Cardiac fibroblast (primary cell): ENCODE measurements at places on chromosomes 1 and 21.

GRCh38 chr1:209443361-209443931, 140.1 kb upstream of the CAMK1G start:
- DNase-seq: no peak

DNA sequence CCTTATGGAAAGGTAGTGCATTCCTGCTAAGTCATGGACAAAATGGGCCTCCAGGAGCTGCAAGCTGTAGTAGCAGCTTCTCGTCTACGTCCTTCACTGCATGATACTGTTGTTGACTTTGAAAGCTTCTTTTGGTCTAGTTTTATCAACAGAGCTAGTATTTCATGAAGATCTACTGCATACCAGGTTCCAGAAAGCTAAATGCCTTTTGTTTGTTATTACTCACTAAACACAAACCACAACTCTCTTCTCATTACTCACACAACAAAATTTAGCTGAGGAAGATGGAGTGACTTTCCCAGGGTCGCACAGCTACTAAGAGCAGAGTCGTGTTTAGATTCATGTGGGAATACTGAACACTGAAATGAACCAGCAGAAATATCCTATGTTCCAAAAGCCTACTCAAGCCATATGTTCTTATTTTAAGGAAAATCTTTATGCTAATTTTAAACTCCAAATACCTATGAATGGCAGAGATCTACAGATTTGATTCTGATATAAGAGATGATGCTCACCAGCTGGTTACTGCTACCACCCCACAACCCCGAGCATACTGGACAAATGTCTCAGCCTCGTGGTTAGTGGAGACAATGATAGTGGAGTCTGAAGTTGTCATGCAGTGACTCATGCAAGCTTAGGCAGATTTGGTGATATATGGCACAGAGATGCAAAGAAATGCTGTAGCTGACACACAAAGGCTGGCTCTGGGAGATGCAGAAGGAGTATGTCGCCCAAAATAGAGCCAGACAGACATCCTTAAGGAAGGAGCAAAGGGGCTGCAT, 20.6 kb downstream of the PGBD2 start:
- peak; percentile 13 for DNase-seq

GRCh38 chr1:168786476-168787330, 57.7 kb upstream of the DPT start:
- DNase-seq: no peak

GRCh38 chr1:220893701-220894024, 14.4 kb downstream of the HLX start:
- DNase-seq: no peak

DNA sequence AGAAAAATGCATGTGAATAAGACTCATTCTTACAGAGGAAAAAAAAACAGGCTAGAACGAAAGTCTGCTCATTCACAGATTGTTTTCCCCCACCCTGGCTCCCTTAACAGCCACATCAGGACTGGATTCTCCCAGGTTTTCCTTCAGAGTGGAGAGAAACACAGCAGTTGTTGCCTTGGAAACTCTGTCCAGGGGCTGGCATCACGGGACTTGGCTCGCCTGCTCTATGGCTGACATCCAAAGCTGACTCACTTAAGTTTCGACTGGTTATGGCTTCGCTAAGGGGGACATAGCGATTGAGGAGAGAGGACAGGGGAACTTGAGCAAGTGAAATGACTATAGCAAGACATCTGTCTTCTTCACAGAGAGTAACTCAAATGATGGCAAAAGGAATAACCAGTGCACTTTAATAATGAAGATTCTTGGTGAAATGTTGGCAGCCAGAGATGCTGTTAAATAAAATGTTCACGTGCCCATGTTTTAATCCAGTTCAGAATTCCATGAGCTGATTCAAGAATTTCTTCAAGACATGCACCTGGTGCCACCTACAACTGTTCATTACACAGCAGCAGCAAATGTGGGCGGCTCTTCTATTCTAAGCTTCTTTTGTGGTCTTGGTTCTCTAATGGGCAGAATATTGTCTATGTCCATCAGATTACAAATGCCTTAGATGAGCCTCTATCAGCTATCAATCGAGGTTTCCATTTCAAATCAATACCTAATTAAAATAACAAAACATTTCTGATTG, 21.8 kb downstream of the MIS18A start:
- peak; percentile 89 for DNase-seq

- peak; percentile 68 for DNase-seq
Measured at GRCh38 chr1:38064197-38064903, 17.8 kb upstream of the POU3F1 start.

DNA sequence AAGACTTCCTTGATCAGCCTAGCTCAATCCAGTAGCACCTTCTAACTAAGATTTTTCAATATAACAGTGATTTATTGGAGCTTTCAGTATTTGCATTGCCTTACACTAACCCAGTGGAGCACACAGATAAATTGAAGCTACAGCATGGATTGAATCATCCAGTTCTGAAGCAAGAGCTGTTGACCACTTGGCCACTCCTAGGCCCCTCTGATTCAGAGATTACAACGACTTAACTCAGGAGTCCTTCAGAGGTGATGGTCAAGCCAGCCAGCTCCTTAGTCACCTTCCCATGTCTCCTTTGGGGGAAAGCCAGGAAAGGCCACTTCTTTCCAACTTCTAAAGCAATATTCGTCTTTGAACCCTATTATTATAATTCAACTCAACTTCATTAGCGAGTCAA, 151.8 kb downstream of the TENT5C start:
- peak; percentile 85 for DNase-seq

DNA sequence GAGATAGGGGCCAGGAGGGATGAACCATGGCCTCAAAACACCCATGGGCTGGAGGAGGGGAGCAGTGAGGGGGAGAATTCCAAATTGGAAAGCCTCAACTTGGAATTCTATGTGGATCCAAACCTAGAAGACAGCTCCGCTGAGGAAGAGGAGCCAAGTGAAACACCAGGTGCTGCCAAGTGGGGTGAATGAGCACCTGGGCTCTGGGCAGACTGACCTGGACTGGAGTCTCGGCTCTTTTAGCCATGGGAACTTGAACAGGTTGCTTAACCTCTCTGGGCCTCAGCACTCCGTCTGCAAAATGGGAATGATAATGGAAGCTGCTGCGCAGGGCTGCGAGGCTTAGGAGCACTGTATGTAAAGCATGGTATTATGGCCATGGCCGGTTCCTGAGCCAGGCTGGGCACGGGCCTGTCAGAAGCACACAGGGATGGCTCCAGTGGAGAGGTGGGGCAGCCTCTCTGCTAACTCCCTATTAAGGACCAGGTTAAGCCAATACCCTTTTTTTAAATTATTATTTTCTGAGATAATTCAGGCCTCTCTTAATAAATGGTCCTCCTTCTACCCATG, 81.5 kb downstream of the SYT2 start:
- no peak for DNase-seq

- DNase-seq: no peak
Measured at GRCh38 chr1:63617450-63617849, 24.2 kb downstream of the PGM1 start.

DNA sequence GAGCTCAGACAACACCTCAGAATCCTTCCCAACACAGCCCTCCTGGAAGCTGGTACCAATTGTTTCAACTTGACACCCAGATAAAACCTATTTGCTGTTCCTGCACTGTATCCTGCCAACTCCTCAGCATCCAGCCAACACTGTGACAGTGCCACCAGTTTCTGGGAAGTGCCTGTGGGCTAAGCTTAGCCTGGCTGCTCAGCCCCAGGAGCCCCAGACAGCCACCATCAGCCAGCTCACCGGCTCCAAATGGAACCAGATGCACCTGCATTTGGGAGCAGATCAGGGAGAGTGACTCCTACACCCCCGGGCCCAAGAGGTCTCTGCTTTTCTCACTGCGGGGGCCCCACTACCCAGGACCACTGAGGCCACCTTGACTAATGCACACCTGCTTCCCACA, 24.9 kb downstream of the KCNN3 start:
- DNase-seq: no peak

GRCh38 chr1:31111290-31111951, 45.9 kb upstream of the PUM1 start:
- DNase-seq: peak; percentile 83

DNA sequence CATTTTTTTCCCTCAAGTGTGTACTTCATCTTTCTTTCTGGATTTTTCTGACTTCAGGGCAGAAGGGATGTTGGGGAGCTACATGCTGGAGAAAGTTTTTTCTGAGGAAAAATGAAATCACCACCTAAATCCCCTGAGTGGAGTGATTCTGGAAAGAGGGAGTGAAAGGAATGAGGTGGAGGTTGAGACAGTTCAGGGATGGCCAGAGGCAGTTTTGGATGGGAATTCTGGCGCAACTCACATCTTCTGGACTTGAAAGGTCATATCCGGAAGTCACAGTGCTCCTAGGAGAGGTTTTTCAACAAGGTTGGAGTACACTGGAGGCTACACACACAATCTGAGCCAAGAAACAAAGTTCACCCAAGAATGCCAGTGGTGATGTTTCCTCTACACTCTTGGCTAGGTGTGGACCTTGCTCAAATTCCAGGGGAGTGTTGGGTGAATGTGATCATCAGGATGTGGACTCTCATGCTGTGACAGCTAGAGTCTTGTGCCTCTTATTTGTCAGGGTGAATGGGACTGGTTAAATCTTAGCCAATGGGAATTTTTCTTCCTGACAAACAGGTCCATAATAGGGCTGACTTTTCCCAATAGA, 161.5 kb downstream of the HLX start:
- DNase-seq: no peak

GRCh38 chr1:48082271-48082962, 85.2 kb upstream of the TRABD2B start:
- no peak for DNase-seq

GRCh38 chr1:228884615-228885566, 149.6 kb downstream of the RHOU start:
- peak; percentile 20 for DNase-seq

DNA sequence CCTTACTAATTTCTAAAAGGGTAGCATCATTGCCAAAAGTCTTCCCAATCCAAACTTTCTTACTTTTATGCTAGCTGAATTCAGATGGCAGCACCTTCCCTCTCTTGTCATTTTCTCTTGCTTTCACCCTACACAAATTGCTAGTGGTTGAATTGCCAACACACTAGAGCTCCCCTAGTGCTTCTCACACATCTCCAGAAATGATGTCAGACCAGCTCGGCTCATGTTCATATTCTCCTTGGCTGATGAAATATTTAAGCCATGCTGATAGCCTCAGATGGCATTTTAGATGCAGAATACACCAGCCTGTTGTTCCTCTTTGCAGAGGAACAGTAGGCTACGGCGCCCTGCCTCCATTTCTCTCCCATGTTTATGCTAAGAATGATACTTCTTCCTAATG, 256.9 kb downstream of the PTBP2 start:
- no peak for DNase-seq

- DNase-seq: peak; percentile 93
Measured at GRCh38 chr1:100528871-100529270, 9.1 kb upstream of the GPR88 start.

DNA sequence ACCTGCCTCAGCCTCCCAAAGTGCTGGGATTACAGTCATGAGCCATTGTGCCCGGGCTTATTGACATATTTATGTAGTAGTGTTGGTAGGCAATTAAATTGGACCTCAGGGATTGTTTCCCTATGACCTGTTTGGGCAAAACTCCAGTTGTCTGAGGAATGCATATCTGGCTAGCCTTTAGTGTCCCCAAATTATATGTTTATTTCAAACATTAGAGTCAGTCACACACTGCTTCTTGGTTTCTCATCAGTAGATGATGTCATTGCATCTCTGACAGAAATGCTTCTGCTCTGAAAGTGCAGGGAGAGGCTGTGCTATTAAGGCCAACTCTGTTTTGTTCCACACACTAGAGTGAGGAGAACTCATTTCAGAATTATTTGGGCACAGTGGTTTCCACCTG, 12.5 kb downstream of the PIP5K1A start:
- DNase-seq: no peak

GRCh38 chr1:191350938-191351337, 807.3 kb upstream of the RGS18 start:
- no peak for DNase-seq

DNA sequence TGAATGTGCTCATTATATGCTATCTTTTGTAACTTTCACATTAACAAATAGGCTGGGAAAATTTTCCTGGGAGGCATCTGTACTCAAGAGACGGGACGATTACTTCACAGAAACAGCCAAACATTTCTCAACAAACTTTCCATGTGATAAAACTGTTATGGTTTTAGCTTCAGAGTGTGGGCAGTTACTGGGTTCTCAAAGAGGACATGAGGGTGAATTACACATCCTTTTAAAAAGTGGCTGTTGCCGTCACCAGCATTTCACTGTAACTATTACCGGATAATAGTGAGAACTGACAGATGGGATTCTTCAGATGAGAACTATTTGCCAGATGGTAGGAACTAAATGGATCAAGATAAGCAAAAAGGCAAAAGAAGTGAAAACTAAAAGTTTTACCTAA, 109.1 kb downstream of the APP start:
- peak; percentile 55 for DNase-seq

GRCh38 chr1:236228411-236228810, 53.3 kb downstream of the ERO1B start:
- no peak for DNase-seq

DNA sequence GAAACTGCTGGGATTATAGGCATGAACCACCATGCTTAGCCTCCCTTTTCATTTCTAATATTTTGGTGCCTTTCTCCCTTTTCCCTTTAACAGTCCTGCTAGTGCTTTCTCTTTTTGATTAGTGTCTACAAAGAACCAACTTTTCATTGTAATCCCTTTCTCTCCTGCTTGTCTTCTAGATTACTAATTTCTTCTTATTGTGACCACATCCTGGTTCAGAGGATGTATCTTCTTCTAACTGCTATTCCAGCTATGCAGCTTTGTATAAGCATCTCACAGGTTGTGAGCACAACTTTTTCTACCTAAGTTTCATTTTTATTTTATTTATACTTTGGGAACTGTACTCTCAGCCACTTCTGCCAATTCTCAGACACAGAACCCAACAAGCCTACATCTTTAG, 14.7 kb downstream of the ZNF648 start:
- no peak for DNase-seq

GRCh38 chr1:60052601-60053000, 21.0 kb downstream of the C1orf87 start:
- DNase-seq: no peak

DNA sequence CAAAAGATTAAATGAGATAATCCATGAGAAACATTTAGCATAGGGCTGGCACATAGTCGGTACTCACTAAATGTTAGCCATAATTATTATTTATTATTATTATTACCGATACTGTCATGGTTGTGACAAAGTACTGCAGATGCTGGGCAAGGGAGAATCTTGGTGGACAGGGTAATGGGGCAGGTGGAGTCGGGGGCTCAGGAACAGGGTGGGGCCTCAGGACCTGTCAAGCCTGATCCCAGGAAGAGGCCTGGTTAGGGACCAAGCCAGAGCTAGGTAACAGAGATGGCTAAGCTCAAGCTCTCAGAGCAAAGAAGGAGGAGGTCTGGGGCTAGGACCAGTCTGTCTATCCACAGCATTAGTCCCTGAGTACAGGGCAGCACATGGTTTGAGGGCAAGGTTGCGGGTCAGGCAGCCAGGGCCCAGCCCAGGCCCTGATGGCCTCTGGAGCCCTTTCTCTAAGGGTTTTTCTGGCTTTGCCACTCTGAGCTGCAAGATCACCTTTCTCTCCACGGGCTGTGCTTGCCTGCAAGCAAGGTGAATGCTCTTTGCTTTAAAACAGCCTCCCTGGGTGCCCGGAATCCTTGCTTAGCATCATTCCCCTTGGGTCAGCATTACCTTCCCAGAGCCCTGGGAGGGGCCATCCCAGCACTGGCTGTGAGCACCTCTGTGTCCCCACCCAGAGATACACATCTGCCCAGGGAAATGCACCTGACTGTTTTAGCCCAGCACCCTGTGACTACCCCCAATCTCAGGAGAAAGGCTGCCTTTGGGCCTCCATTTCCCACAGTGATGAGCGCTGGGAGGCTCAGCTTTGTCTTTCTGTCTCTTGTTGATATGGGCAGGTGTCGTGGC, 572.0 kb downstream of the PTPRU start:
- no peak for DNase-seq
